ENCODE measurements at places on chromosomes 5 and 9.

DNA sequence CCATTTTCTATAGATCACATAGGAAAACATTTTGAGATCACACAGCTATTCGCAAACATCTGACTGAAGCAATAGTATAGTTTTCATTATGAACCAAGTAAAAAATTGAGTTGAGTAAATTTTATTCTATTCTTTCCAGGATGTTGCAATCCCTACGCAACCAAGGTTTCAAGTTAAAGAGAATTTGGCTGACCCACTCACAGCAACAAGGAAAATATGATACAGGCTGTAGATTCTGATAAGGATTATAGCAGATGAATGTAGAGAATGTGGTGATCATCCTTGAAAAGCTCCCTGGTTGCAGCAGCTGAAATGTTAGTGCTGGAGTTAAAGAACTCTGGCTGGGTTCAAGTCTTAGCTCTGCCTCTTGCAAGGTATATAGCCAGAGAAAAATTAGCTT is 4.7 kb downstream of the ABCA1 start:
- DNase-seq = no peak

DNA sequence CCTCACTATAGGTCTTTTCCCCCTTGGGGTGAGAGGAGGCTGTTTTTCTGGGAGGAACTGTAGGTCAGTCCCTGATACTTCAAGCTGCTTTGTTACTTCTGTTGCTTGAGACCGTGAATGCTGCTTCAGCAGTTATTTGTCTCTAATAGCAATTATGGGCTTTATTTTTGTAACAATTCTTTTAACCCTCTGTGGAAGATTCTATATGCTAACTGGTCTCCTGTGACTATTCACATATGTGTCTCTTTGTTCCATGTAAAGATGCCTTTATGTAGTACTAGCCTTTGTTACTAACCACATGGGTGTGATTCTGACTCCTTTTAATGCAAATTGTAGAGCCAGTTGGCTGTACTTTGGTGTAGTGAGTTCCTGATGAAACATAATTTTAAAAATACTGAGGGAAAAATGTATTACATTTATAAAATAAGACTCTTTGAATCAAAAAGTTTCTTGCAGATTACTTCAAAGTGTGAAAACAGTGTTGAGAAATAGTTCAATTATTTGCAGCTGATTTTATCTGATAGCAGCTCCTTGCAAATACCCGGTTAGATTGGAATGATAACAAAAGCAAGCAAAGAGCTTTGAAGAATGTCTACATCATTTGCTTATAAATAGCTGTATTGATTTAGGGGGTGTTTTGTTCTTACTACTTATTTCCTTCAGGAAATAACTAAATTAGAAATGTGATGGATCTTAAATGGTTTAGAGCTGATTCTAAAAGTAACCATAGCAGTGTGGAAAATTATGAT is 46.6 kb downstream of the ANGPTL2 start:
- no peak for DNase-seq

GRCh38 chr9:8158574-8158973 is 359.0 kb upstream of the DMAC1 start:
- no peak for DNase-seq

- no peak for DNase-seq
Observed at GRCh38 chr5:1875843-1876659, 6.7 kb downstream of the IRX4 start.

DNA sequence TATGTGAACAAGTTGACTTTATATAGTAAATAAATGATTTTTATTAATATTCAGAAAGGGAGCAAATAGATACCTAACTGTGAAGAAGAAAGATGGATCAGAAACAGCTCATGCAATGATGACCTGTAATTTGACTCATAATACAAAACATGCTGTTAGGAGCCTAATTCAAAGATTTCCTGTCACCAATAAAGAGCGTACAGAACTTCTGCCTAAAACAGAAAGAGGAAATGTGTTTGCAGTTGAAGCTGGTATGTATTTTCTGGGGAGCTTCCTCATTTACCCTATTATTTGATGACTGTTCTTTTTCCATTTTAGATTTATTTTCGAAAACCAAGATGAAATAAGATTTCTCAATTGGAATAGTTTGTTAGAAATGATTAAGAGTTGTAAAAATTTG is 11.4 kb downstream of the YTHDC2 start:
- DNase-seq = no peak

DNA sequence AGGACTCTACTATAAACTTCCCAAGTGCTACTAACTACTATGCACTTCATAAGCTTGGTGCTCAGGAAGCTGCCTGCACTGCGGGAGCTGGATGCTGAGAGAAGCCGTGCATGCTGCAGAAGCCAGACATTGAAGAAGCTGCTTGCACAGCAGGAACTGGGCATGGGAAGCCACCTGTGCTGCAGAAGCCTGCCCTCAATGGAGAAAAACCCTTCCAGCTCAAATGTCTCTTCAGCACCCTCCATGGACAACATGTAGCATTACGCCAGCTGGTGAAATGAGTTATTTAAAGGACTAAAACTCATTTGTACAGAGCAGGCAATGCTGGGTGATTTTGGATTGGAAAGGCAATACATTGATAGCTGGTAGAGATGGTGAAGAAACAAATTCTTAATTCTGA is 247.2 kb downstream of the KIF4B start:
- DNase-seq = peak; percentile 7

GRCh38 chr9:118223111-118223510 is 518.9 kb downstream of the TLR4 start:
- DNase-seq = no peak

DNA sequence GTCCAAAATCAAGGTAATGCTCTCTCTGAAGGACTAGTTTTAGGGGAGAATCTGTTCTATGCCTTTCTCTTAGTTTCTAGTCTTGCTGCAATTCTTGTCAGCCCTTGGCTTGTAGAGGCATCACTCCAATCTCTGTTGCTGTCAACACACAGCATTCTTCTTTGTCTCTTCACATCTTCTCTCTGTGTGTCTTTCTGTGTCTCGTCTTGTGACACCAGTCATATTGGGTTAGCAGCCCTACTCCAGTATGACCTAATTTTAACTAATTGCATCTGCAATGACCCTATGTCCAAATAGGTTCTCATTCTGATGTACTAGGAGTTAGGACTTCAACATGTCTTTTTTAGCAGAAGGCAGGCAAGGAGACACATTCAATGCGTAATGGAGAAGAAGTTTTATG is 1110.6 kb downstream of the DTWD2 start:
- no peak for DNase-seq

GRCh38 chr9:129619787-129620668 is 873 bp downstream of the C9orf50 start:
- DNase-seq = no peak
